ENCODE measurements at places on chromosomes 11 and 22.

DNA sequence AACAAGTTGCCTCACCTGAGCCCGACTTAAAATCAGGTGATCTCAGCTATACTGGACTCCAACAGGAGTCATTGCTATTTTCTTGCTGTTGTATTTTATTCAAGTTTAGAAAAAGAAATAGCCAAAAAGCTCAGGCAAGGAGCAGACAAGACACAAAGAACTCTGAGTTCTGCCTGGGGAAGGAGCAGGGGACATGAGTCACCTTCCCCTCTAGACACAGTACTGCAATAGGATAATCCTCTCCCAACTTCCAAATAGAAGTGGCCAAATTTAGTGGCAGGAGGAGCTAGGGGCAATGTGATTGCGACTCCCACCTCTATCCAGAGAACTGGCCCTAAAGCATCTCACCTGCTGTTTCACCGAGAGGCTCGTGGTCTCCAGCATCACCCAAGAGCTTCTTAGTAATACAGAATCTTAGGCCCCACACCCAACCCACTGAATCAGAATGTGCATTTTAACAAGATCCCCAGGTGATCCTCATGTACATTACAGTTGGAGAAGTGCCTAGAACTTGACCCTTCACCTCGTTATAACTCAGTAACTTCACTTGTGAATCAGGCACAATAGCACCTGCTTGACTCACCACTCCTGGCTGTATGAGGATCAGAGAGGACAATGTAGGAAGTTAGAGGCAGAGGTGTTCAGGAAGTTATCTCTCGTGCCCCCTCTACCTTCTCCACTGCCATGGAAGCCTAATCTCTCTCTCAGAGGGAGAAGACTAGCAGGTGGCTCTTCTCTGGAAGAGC lies 56.8 kb upstream of the FBXO3 start:
- no peak for DNase-seq

- no peak for DNase-seq
Observed at GRCh38 chr22:42905217-42905616, 48.1 kb upstream of the ARFGAP3 start.

DNA sequence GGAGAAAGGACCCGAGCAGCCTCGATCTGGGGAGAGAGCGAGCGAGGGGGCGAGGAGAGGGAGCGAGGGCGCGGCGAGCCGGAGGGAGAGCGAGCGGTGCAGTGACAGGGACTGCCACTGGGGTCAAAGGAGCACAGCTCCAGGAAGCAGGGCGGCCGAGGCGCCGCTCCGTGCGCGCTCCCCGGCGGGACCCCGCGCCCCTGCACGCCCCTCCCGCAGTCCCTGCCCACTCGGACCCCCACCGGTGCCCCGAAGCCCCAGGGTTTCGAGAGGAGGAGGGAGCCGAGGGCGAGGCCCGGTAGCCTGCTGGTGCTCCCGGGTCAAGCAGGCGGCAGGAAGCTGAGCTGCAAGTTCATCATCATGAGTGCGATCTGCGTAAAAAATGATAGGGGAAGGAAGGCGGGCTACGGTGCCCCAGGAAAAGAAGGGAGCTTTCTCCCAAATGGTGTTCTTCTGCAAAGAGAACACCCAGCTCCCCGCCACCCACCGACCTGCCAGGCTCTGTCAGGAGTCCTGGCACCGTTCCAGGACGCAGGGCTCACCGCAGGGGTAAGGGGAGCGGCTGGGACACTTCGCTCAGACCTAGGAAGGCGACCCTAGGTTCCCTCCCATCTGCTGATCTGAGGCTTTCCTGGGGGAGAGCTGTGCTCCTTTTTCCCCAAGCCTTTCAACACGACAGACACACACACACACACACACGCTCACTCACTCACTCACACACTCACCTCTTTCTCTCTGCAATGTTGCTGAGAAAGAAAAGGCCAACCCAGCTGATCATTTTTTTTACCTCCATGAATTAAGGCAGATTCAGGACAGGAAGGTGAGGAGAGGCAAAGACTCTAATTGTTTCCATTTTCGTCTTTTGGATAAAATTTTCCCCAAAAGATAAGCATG lies at the start of gene MPPED2:
TSS of gene MPPED2 (minus strand) at position 103 of the 894 bp plus-strand sequence. CDS start 5,980 bp downstream, outside the sequence.
- no peak for DNase-seq

DNA sequence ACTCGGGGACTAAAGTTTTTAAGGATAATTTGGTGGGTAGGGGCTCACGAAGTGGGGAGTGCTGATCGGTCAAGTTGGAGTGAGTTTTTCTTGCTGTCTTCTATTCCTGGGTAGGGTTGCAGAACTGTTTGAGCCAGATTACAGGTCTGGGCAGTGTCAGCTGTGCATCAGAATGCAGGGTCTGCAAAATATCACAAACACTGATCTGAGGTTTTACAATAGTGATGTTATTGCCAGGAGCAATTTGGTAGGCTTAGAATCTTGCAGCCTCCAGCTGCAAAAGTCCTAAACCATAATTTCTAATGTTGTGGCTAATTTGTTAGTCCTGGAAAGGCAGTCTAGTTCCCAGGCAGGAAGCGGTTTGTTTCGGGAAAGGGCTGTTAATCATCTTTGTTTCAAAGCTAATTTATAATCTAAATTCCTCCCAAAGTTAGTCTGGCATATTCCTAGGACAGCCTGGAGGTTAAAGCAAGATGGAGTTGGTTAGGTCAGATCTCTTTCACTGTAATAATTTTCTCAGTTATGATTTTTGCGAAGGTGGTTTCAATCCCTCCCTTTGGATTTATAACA lies 39.7 kb upstream of the CALCA start:
- DNase-seq, result no peak

GRCh38 chr22:49664891-49665290 lies 162.8 kb downstream of the BRD1 start:
- DNase-seq, result no peak

GRCh38 chr11:97079244-97079643 lies 689.4 kb downstream of the JRKL start:
- no peak for DNase-seq

DNA sequence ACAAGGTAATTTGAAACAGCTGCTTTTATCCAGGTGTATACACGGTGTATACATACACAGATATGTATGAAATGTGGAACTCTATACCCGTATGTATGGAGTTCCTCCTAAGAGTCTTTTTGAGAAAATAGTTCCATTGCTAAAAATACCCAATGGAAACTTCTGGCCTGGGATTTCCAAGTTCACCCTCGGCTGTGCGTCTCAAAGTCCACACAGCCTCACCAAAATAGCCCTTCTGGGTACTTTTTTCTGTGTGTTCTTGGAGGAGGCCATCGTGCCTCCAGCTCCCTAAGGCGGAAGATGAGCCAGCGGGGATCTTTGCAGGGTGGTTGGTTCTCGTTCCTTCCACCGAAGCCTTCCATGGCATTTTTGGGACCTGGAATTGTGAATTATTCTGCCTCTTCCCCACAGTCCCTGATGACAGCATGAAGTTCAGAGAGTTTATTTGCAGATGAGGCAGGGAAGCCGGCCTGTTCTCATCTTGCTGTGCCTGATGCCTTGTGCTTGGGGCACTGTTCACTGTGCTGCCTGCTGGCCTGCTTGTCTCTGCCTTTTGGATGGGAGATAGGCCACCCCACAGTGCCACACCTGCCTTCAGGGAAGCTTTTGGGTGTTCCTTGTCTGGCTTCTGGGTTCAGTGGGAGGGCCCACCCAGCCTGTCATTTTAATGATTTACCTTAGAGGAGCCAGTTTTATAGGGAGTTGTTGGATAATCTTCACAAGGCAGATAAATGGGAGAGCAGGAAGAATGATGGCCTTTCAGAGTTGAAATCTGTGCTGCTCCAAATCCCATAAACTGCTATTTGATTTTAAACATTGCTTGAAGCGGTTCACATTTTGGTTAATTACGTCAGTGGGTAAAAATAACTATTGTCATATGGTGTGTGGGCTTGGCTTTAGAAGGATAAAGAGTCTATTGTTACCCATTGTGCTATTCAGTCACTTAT lies 112.7 kb upstream of the OR4B1 start:
- DNase-seq, result no peak

- DNase-seq, result no peak
Observed at GRCh38 chr11:86644291-86644690, 28.1 kb downstream of the ME3 start.

DNA sequence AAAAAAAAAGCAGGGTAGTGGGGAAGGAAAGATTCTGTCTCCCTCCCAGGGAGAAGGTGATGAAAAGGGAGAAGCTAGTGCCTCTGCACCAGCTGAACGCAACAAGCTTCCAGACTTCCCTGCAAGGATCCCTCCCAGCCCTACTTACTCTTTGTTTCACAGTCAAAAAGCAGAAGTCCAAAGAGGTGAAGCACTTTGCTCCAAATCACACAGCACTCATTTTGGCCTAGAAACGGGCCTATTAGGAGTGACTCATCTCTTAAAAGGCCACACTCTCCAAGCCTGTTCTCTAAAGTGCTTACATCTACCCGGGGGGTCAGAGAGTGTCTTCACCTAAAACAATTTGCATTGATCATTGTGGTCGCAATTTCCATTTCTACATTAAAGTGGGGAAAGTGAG lies 17.7 kb upstream of the GRK3 start:
- no peak for DNase-seq

GRCh38 chr11:1502954-1503707 lies 16.6 kb upstream of the MOB2 start:
- no peak for DNase-seq

DNA sequence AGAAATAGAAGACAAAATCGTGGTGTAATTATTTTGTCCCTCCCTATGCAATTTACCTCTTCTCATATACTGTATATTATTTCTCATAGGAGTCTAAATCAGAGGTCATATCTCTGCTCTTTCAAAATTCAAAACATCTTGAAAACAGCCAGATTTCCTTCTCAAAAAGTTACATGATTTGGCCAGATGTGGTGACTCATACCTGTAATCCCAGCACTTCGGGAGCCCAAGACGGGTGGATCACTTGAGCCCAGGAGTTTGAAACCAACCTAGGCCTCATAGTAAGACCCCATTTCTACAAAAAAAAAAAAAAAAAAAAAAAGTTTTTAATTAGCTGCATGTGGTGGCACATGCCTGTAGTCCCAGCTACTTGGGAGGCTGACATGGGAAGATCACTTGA lies 29.0 kb upstream of the DNAJB7 start:
- DNase-seq, result no peak

DNA sequence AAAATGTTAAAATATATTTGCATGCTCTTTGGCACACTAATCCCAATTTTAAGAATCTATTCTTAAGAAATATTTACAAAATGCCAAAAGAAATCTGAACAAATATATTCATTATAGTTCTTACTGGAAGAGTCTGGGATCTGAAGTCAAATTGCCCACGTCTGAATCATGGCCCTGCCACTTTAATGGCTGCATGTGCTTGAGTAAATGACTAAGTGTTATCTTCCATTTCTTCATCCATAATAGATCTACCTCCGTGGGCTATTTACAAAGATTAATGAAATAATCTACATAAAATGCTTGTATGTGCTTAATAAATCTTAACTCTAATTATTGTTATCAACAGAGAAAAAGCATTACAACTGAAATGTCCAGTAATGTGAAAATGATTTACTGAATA lies 24.5 kb upstream of the DKK3 start:
- no peak for DNase-seq

GRCh38 chr11:34264303-34265110 lies 93.3 kb downstream of the ABTB2 start:
- DNase-seq, result no peak

DNA sequence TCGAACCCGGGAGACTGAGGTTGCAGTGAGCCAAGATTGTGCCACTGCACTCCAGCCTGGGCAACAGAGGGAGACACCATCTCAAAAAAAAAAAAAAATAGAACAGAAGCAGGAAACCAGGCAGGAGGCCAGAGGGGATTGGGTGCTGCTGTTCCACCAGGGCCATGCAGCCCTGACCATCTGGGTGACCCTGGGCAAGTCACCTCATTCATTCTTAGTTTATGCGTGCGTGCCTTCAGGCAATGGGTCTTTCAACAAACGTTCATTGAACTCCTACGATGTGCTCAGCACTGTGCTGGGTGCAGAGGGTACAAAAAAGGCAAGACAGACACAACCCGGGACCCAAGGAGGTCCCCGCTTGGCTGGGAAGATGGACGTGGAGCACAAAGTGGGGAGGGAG lies 18.3 kb downstream of the RPL3 start:
- no peak for DNase-seq
